Osteoblast (primary cell): ENCODE measurements at places on chromosomes 2 and 18.
A peak's percentile ranks its signal among the peaks of the same experiment; 100 is the strongest.

GRCh38 chr2:214382229-214382628 is 28.6 kb upstream of the VWC2L start:
- no peak for DNase-seq

- DNase-seq, result peak; percentile 76
Observed at GRCh38 chr2:8148260-8149006, 533.4 kb upstream of the ID2 start.

DNA sequence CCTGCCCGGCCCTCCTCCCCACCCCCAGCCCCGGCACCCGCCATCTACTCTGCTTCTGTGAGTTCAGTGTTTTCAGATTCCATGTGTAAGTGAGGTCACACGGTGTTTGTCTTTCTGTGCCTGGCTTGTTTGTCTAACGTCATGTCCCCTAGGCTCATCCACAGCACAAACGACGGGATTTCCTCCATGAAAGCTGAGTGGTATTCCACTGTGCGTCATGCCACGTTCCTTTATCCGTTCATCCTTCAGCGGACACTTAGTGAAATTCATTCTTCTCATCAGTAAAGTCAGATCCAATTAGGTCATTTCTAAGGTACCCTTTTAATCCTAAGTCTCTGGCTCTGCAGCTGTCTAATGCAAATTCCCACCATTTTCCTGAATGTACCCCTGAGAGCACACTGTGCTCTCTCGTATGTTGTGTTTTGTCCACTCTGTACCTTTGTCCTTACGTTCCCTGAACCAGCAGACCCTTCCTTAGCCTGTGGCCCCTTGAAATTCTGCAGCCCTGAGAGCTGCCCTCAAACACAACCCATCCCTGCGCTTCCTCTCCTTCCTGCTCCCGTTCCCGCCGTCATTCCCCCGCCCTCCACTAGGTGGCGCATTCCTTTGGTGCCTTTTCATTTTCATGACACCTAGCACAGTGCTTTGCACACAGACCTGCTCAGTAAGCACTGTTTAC is 44.1 kb downstream of the TRAPPC12 start:
- DNase-seq, result peak; percentile 93

DNA sequence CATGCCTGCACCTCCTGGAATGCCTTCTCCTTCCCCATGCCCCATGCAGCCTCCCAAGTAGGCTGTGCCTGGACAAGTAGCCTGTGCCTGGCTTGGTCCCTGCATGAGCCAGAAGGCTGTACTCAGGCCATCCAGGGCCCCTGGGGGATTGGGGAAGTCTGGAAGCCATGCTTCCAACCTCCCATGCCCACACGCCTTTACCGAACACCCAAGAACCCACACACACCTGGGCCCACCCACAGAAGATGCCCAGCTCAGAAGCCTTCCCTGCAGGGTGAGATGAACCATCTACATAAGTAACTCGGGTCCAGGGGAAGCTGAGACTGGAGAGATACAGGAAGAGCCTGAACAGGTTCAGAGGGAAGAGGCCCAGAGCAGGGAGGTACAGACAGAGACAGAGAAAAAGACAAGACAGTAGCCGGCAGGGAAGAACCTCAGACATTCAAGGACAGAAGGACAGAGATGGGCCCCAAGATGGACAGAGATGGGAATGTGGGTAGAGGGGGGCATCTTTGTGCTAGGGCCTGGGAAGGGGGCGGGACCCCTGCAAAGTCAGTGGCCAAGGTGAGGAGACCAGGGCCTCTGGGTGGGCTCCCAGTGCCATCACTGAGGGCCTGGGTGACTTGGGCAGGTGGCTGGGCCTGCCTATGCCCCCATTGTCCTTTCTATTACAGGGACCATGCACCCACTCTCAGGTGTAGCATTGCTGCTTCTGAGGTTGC is 4.3 kb downstream of the BIN1 start:
- DNase-seq, result no peak

GRCh38 chr2:190867212-190867611 is 13.4 kb upstream of the GLS start:
- peak; percentile 50 for DNase-seq

DNA sequence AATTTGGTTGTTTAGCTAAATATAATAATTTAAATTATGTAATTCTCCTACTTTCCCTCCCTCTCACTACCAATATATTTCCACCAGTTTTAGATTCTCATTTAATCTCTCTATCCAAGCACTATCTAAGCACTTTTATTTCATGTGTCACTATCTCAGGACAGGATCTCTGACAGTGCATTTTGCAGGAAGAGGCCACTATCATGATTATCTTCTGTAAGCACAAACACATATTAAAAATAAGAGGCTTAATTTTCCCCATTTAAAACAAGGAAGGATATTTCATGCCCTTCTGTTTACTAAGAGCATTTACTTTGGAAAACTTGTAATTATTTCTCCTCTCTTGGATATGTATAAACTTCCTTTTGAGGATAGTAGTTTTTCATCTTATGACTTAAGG is 726.2 kb upstream of the ZNF804A start:
- DNase-seq, result no peak

- DNase-seq, result no peak
Observed at GRCh38 chr2:43818761-43819160, 19.9 kb downstream of the ABCG5 start.

- DNase-seq, result no peak
Observed at GRCh38 chr2:148023861-148024260, 3.0 kb downstream of the MBD5 start.

DNA sequence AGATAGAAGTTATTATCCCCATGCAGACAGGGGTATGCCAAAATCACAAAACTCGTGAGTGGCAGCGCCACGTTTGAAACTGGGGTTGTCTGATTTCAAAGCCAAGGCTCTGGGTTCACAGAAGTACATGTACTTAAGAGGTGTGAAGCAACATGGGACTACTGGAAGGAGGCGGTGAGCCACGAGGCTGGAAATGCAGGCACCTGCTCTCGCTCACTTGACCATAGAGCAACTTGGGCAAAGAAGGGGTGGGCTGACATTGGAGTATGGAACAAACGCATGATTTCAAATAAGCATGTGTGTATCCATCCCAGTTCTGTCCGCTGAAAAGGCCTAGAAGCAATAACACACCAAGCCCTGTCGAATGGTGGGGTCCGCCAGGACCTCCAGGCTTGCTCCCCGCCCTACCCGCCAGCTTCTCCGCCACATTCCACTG is 593 bp upstream of the ACTR2 start:
- DNase-seq, result no peak
